ENCODE measurements at places on chromosomes 6 and 20.

DNA sequence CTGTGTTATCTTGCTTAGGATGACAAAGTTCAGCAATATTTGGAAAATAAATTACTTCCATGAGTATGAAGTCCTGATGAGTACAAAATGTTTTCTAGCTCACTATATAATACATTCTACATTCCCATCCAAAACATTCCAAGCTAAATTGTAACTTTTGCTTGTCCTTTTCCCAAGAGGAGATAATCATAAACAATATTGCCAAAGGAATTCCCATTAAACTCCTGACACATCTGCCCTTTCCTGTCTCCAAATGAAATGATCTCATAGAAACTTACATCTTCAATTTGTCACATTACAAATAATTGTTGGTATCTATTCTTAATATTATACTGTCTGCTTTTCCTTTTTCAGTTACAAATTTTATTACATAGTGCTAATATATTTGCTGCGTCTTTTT is 20.4 kb upstream of the SENP6 start:
- no peak for DNase-seq

DNA sequence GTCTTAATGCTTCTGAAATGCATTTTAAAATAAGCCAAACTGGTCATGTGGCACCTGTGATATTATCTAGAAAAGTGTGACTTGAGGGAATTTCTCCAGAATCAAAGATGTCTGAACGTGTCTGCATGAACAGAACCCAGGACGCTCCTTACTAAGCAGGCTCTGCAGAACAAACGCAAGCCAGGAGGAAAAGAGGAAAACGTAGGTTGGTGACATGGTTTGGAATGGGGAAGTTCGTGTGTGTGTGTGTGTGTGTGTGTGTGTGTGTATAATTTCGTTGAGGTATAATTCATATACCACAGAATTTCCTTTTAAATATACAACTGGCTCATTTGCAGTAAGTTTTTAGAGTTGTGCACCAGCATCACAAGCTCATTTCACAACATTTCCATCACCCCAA is 200.5 kb upstream of the FOXQ1 start:
- no peak for DNase-seq

DNA sequence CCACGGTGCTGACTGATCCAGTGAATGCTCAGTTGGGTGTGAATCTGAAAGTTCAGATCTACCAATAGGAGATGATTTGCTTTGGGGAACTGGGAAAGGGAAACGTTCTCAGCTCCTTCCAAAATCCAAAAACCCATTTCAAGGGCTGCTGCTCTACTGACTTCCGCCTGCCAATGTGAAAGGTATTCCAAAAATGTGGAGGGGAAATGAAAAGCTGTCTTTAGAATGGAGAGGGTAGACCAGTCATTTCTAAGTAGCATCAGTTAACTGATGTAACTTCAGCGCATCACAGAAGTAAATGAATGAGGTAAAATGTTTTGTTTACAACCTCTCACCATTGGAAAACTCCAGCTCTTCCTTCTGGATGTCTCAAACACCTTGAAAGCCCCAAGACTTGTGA is 19.6 kb upstream of the EYA2 start:
- no peak for DNase-seq

DNA sequence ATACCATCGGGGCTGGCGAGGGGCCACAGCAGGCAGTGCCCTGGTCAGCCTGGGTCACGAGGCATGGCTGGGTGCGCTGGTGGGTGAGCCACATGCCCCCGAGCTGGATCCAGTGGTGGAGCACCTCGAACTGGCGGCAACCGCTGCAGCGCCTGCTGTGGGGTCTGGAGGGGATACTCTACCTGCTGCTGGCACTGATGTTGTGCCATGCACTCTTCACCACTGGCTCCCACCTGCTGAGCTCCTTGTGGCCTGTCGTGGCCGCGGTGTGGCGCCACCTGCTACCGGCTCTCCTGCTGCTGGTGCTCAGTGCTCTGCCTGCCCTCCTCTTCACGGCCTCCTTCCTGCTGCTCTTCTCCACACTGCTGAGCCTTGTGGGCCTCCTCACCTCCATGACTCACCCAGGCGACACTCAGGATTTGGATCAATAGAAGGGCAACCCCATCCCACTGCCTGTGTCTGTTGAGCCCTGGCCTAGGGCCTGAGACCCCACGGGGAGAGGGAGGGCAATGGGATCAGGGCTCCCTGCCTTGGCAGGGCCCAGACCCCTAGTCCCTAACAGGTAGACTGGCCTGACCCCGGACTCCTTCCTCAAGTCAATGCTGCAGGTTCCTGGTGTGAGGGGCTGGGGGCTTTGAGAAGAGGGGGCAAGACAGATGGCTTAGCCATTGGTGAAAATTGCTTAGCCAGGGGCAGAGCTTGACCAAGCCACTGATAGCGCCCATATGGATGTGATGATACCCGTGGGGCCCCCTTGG is 598 bp downstream of the TMEM239 start:
- no peak for DNase-seq

DNA sequence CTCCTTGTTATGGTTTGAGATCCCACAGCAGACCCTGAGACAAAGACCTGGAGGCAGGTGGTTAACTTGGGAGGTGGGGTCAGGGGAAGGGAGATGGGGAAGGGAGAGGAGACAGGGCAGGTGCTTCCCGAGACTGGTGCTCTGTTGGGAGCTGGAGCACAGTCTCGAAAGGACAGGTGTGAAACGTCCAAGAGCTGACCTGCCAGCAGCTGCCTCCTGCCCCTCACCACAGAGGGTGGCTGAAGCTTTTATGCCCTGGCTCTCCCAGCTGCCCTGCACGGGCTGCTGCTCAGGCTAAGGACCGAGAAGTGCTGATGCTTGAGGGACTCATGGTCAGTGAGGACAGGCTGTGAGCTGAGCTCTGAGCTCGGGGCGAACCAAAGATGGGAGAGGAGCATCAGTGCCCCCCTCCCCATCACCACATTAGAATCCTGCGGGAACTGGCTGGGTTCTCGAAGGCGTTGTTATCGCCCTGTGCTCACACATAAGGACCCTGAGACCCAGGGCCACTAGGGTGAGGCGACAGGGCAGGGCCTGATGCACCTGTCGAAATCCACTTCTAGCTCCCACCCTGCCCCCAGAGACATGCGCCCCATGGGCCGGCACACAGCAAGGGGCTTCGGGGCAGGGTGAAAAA is 25.3 kb upstream of the CD93 start:
- no peak for DNase-seq

- DNase-seq: no peak
These were observed 187.5 kb downstream of the BACH2 start for GRCh38 chr6:90109141-90109540.

GRCh38 chr20:10971096-10971495 is 297.3 kb upstream of the JAG1 start:
- DNase-seq: no peak

GRCh38 chr6:106070636-106071035 is 15.5 kb upstream of the PRDM1 start:
- DNase-seq: no peak

DNA sequence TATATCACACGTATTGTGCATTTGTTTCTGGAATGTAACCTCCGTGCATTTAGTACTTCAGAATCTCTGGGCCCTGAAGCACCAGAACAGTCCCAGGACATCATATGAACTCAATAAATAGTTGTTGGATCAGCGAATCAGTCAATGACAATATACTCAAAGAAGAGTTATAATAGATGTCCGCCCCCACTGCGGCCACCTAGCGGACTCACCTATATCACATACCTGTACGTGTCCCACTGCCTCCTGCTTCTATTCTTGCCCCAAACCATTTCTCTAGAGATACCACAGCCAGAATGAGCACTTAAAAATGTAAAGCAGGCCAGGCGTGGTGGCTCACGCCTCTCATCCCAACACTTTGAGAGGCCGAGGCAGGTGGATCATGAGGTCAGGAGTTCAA is 73.9 kb downstream of the DCDC2 start:
- DNase-seq: no peak

GRCh38 chr6:133584823-133585222 is 304.1 kb upstream of the TCF21 start:
- no peak for DNase-seq
